ENCODE measurements at places on chromosomes 5 and 9. TPM values are rescaled to one million over a fixed set of nuclear protein-coding genes. Genes with fewer than 3 reads are reported as not detected.

The CDKN2B gene
- not detected for total RNA-seq

The PDGFRB gene
- total RNA-seq: 0.09 TPM

The SPINK4 gene
- not detected for total RNA-seq

The RAD1 gene
- 37.7 TPM for total RNA-seq

The LCN10 gene
- not detected for total RNA-seq

The FXN gene
- total RNA-seq: 22.9 TPM

The QRFP gene
- not detected for total RNA-seq

The SPINK5 gene
- not detected for total RNA-seq

The GPR21 gene
- total RNA-seq: not detected

The AGXT2 gene
- not detected for total RNA-seq

The PCDH1 gene
- 2.0 TPM for total RNA-seq

The MARCOL gene
- not detected for total RNA-seq

The TICAM2 gene
- 1.4 TPM for total RNA-seq

The IL4 gene
- not detected for total RNA-seq

Data from A549 treated with DMSO at 1 μM for 4 hours (cell line).